ENCODE measurements at places on chromosomes 12 and 14. TPM values are rescaled to one million over a fixed set of nuclear protein-coding genes. Genes with fewer than 3 reads are reported as not detected.

BAG5 gene
- total RNA-seq: 39.8 TPM

COCH gene
- total RNA-seq: 87.6 TPM

CYP27B1 gene
- total RNA-seq: 4.5 TPM

C12orf50 gene
- total RNA-seq: 0.20 TPM

DIO3 gene
- not detected for total RNA-seq

ARHGAP9 gene
- total RNA-seq: 0.52 TPM

KCNC2 gene
- total RNA-seq: not detected

DNA sequence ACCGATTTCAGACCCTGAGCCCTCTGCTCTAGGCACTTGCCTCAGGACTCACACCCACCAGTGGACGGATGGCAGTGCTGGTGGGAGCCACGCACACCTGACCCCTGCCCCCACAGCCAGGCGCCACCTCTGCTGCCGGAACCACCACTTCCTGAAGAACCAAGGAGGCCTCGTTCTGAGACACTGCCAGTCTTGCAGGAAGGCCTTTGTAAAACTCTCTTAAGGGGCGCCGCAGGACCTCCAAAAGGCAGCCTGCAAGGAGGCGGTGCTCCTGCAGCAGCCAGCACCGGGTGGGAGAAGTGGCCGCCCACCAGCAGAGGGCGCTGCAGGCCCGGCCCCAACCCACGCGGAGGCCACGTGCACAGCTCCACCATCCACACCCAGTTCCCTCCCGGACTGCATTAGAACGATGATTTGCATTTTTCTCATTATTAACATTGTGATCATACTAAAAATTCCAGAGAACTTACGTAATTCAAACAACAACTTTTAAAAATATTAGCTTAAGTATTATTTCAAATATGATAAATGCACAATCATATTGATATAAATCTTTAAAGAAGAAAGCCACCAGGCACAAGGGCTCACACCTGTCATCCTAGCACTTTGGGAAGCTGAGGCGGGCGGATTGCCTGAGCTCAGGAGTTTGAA, 12.8 kb downstream of the STX2 start:
- peak; percentile 73 for DNase-seq
- H3K4me3 ChIP-seq: no peak overlapping the region
- no peaks in the 10 kb centered on the region for H3K27me3 ChIP-seq
- H3K4me1 ChIP-seq: no peaks in the 10 kb centered on the region

- H3K36me3 ChIP-seq: no peaks in the 10 kb centered on the region
- no peaks in the 10 kb centered on the region for H3K27me3 ChIP-seq
- H3K4me1 ChIP-seq: no peaks in the 10 kb centered on the region
- DNase-seq: no peak
Measured at GRCh38 chr14:57785058-57785457, 80.8 kb downstream of the SLC35F4 start.

GRCh38 chr12:91332302-91332701, 149.7 kb upstream of the DCN start:
- H3K4me3 ChIP-seq: no peak overlapping the region
- H3K27ac ChIP-seq: no peak overlapping the region
- DNase-seq: no peak
- no peaks in the 10 kb centered on the region for H3K36me3 ChIP-seq
- H3K4me1 ChIP-seq: no peaks in the 10 kb centered on the region

- no peaks in the 10 kb centered on the region for H3K36me3 ChIP-seq
- DNase-seq: no peak
- H3K27me3 ChIP-seq: no peaks in the 10 kb centered on the region
- no peaks in the 10 kb centered on the region for H3K4me1 ChIP-seq
Measured at GRCh38 chr14:98229656-98230366, 1042.2 kb downstream of the BCL11B start.

- no peaks in the 10 kb centered on the region for H3K4me1 ChIP-seq
- no peaks in the 10 kb centered on the region for H3K36me3 ChIP-seq
- no peak overlapping the region for H3K4me3 ChIP-seq
Measured at GRCh38 chr14:53534841-53535240, 381.7 kb upstream of the DDHD1 start.

DNA sequence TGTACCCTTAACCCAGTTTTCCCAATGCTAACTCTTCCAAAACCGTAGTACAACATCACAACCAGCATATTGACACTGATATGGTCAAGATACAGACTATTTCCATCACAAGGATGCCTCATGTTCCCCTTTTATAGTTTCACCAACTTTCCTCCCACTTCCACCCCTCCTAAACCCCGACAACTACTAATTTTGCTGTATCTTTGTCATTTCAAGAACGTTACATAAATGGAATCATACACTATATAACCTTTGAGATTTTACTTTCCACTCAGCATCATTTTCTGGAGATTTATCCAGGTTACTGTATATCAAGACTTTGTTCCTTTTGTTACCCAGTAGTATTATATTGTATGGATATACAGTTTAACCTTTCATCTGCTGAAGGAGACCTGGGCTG, 88.9 kb downstream of the MED13L start:
- H3K36me3 ChIP-seq: no peaks in the 10 kb centered on the region
- no peak overlapping the region for H3K4me3 ChIP-seq
- H3K27me3 ChIP-seq: no peaks in the 10 kb centered on the region
- H3K27ac ChIP-seq: no peak overlapping the region
- DNase-seq: no peak
- H3K4me1 ChIP-seq: peaks cover 52% of the 10 kb centered on the region

DNA sequence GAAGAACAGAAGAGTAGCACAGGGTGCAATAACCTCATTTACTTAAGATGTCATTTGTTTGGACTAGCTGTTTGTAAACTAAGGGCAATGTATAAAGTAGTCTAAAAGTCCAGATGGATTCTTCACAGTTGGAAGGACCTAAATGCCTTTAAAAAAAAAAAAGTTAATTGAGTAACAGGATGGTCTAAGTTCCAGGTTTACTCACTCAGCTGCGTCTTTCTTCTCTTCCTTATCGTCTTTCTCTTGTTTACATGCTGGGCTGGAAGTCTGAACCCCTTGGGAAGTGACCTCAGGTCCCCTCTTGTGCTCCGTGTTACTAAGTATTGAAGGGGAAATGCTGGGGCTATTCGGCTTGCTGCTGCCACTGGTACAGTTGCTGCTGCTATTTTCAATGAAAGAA, 82.5 kb downstream of the SH2B3 start:
- H3K27me3 ChIP-seq: no peaks in the 10 kb centered on the region
- DNase-seq: no peak
- H3K4me1 ChIP-seq: no peaks in the 10 kb centered on the region
- H3K4me3 ChIP-seq: no peak overlapping the region

- peaks cover 44% of the 10 kb centered on the region for H3K36me3 ChIP-seq
- no peaks in the 10 kb centered on the region for H3K27me3 ChIP-seq
- H3K27ac ChIP-seq: no peak overlapping the region
- H3K4me3 ChIP-seq: no peak overlapping the region
- DNase-seq: no peak
- peaks cover 5% of the 10 kb centered on the region for H3K4me1 ChIP-seq
Measured at GRCh38 chr14:23355871-23356435, 3.3 kb upstream of the SLC22A17 start.

GRCh38 chr14:38930022-38930421, 173.0 kb downstream of the SEC23A start:
- no peak overlapping the region for H3K4me3 ChIP-seq
- no peaks in the 10 kb centered on the region for H3K4me1 ChIP-seq
- no peaks in the 10 kb centered on the region for H3K36me3 ChIP-seq
- H3K27ac ChIP-seq: no peak overlapping the region

DNA sequence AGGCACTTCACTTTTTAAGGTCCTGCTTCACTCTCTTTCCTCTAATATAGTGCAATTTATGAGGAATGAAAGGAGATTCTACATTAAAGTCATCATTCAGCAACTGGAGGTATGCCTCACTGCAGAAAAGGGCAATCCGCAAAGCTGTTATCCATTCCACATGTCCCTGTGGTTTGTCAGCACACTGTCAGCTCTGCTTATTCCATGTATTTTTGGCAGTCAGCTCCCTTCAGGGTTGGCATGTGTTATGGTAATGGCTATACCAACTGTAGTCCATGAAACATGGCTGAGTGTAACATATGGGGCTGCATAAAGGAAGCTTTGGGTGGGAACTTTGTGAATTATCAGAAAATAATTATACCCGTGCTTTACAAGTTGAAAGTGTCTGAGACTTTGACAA, 154.1 kb downstream of the GALC start:
- H3K36me3 ChIP-seq: no peaks in the 10 kb centered on the region
- no peaks in the 10 kb centered on the region for H3K27me3 ChIP-seq
- DNase-seq: no peak

GRCh38 chr14:95875831-95876760, 536 bp upstream of the TUNAR start:
- H3K27ac ChIP-seq: no peak overlapping the region
- H3K36me3 ChIP-seq: no peaks in the 10 kb centered on the region
- peak overlapping the region; percentile 38 for H3K4me3 ChIP-seq
- H3K4me1 ChIP-seq: no peaks in the 10 kb centered on the region
- DNase-seq: peak; percentile 14

GRCh38 chr12:2058837-2059236, 6.0 kb downstream of the CACNA1C start:
- no peaks in the 10 kb centered on the region for H3K36me3 ChIP-seq
- DNase-seq: no peak
- peaks cover 12% of the 10 kb centered on the region for H3K4me1 ChIP-seq
- peaks cover 19% of the 10 kb centered on the region for H3K27me3 ChIP-seq

GRCh38 chr14:25848601-25849000, 749.2 kb downstream of the NOVA1 start:
- no peak for DNase-seq
- peaks cover 4% of the 10 kb centered on the region for H3K4me1 ChIP-seq

GRCh38 chr12:108810636-108811035, 46.7 kb downstream of the SSH1 start:
- no peak overlapping the region for H3K4me3 ChIP-seq
- H3K36me3 ChIP-seq: peaks cover 39% of the 10 kb centered on the region
- no peak for DNase-seq
- no peak overlapping the region for H3K27ac ChIP-seq

DNA sequence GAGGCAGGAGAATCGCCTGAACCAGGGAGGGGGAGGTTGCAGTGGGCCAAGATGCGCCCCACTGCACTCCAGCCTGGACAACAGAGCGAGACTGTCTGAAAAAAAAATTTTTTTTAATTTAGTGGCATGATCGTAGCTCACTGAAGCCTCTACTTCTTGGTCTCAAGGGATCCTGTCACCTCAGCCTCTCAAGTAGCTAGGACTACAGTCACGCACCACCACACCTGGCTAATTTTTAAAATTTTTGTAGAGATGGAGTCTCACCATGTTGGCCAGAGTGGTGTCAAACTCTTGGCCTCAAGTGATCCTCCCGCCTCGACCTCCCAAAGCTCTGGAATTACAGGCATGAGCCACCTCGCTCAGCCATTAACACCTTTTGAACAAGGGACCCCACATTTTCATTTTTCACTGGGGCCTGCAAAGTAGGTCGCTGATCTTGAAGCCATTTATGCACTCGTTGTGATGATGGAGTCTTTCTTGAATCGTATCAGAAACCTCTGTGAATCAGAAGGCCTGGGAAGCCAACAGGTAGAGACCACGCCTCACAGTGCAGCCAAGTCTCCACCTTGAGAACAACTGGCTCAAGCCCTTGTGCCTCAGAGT, 5.9 kb downstream of the HCAR1 start:
- H3K4me3 ChIP-seq: no peak overlapping the region
- H3K27me3 ChIP-seq: no peaks in the 10 kb centered on the region
- no peaks in the 10 kb centered on the region for H3K4me1 ChIP-seq

DNA sequence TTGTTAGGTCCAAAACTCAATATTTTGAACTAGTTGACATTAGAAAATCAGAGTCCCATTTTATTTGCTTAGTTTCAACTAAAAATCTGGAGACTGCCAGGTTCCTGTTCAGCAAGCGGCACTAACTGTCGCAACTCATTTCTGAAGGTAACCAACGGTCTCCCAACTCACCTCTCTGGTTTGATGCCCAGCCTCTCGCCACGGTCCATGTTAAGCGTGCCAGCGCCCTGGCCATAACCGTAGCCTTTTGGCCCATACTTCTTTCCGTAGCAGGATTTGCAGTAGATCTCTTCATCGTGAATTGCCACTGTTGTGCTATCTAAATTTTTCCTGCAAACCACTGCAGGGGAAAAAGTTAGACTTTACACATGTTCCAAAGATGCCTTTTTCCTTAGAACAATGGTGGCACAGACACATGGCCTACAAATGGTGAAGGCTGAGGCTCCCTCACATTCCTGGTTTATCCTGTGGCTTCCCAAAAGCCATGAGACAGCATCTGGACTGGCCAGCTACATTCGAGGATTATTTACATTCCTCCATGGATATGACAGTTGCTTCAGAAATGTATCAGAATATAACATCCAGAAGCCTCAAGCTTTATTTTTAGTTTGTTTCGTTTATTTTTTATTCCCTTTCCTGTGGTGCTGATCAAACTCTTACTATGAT, 15.7 kb downstream of the CSRP2 start:
- H3K27ac ChIP-seq: no peak overlapping the region
- H3K36me3 ChIP-seq: no peaks in the 10 kb centered on the region
- no peaks in the 10 kb centered on the region for H3K27me3 ChIP-seq

GRCh38 chr12:123027726-123028445, 47.4 kb downstream of the ARL6IP4 start:
- no peaks in the 10 kb centered on the region for H3K4me1 ChIP-seq
- DNase-seq: no peak
- H3K27me3 ChIP-seq: no peaks in the 10 kb centered on the region
- no peaks in the 10 kb centered on the region for H3K36me3 ChIP-seq
- no peak overlapping the region for H3K4me3 ChIP-seq

GRCh38 chr12:9133216-9133916, 17.6 kb upstream of the A2M start:
- no peaks in the 10 kb centered on the region for H3K27me3 ChIP-seq
- H3K27ac ChIP-seq: no peak overlapping the region
- no peaks in the 10 kb centered on the region for H3K4me1 ChIP-seq
- DNase-seq: no peak
- H3K4me3 ChIP-seq: no peak overlapping the region

DNA sequence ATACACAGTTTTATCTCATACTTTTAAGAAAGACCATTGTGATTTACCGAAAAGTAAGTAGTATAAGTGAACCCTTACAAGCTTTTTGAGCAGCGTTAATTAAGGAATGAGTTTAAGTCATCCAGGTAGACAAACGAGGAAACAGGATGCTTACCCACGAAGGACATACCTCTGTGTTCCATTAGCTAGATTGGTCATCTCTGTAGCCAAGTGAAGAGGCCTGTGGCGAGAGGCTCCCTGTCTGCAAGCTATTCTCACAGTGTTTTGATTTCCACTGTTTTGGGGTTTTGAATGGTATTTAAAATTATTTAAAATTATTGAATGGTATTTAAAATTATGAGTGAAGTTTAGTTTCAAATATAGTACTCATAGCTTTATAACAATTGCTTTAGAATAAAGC, 342.1 kb upstream of the RGS6 start:
- no peak overlapping the region for H3K4me3 ChIP-seq
- no peak for DNase-seq
- no peaks in the 10 kb centered on the region for H3K27me3 ChIP-seq
- H3K4me1 ChIP-seq: peaks cover 77% of the 10 kb centered on the region

- no peak for DNase-seq
- H3K4me3 ChIP-seq: no peak overlapping the region
- H3K4me1 ChIP-seq: no peaks in the 10 kb centered on the region
- H3K27ac ChIP-seq: no peak overlapping the region
- H3K27me3 ChIP-seq: no peaks in the 10 kb centered on the region
Measured at GRCh38 chr12:14325716-14326343, 39.7 kb upstream of the ATF7IP start.

Measured in A673 (cell line).